ENCODE measurements at places on chromosomes 1 and 21.

DNA sequence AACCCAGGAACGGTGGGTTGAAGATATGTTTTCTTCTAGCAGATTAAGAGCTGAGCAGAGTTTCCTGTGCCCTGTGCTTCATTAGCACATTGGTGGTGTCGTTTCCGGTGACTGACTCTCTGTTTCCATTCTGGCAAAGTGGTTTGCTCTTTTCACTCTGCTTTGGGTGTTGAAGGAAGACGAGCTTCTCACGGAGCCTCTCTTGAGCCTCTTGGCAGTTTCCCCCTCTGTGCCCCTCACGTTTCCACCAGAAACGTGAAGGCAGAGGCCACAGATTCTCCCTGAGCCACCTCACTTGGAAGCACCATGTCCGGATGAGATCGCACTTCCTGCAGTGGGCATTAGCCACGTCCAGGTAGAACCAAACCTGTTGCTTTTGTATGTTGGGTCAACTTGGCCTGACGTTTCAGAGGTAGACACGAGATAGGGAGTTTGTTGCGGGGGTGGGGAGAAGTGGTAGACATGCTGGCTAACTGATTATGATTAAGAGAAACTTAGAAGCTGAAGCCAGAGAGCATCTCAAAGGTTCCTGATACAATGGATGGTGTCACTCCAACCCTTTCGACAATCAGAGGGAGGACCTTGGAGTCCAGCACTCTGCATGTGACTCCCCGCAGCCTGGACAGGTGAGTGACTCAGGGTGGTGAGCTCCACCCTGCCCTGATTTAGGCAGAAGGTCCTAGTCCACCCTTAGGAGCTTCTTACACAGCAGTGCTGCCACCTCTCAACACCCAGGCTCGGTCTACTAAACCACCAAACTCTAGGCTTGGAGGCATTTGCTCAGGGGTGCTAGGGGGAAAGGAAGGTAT, at the start of gene LAX1:
LAX1 (plus strand) TSS at position 155 of the 809 bp plus-strand sequence; CDS start at position 538, 383 bp downstream.
- DNase-seq: no peak

GRCh38 chr1:155608888-155609225, 1.2 kb upstream of the MSTO1 start:
- no peak for DNase-seq

GRCh38 chr21:39885119-39885848, 18.0 kb downstream of the PCP4 start:
- DNase-seq: peak; percentile 49

DNA sequence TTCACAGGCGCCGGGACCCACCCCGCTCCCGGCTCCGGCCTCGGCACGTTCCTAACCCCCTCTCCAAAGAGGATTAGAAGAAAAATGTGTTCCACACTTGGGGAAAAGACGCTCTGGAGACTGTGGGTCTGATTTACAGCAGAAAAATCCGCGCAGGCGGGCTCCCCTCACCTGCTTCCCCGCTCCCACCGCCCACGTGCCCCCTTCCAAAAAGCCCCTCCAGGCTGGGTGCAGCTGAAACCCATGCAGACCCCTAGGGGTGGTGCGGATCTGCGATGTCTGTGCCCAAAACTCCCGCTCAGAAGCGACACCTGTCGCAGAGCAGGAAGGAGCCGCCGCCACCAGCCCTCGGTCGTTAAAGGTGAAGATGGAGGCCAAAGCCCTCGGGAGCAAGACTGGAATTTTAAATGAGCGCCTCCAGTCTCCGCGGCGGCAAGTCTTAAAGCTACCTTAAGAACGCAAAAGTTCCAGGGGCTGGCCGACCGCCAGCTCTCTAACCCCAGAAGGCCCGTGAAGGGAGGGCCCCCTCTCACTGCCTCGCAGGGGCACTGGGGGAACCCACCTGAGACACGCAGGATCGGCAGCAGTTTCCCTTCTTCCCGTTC, 688 bp upstream of the CHD5 start:
- DNase-seq: no peak

DNA sequence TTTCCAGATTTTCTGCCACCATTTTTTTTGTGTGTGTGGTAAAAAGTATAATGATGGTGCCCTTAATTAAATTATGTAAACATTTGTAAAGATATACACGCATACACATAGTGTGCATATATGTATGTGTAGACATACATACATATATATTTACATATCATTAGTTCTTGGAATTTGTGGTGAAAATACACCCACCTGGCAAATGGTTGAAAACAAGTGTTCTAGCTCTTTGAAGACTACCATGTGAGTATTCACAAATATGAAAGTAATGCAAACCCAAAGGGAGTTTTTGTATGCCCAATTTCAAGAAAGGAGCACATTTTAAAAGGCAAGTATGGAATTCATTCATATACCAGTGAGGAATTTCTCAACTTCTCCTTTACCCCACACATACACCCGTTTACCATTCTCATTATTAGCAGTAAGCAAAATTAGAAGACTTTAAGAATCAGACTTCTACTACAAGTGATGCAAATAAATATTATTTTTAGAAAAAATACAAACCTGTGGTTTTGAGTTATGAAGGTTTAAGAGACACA, 8.0 kb downstream of the RABGAP1L start:
- DNase-seq: no peak

DNA sequence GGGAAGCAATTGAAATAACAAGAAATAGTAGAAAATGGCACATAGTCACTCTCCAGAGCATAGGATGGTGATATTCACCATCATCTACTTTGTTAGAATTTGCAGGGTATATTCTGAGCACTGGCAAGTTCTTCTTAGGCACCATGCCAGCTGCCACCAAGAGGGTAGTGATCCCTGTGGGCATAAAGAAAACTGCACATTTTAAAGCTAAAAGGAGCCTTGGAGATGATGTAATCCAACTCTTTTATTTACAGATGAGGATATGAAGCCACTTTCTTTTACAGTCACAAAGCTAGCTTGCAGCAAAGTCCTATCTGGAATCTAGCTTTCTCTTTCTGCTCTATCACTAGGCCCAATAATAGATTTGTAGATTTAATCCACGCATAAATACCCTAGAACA, 69.0 kb downstream of the PTGER3 start:
- DNase-seq: no peak

GRCh38 chr1:109628540-109629321, 9.1 kb downstream of the AMPD2 start:
- DNase-seq: no peak

DNA sequence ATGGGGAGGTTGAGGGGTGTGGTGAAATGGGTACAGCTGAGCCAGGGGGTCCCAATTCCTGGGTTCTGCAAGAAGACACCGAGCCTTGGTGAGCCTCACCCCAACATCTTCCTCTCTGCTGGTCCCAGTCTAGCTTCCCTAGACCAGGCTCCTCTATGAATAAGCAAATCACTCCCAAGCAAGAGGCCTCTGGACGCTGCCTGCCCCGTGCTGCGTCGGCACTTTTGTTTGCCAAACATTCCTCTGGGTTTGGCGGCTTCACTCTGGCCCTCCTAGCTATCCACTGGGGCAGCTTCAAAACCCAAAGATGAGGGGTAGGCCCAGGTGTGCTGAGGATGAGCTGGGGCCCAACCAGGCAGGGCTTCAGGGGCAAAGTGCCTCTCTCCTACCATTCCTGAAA, 137.1 kb upstream of the CD34 start:
- DNase-seq: peak; percentile 58

- no peak for DNase-seq
Measured at GRCh38 chr1:175331891-175332290, 139.3 kb upstream of the KIAA0040 start.

- DNase-seq: no peak
Measured at GRCh38 chr1:194889310-194889709, 1702.9 kb upstream of the B3GALT2 start.

DNA sequence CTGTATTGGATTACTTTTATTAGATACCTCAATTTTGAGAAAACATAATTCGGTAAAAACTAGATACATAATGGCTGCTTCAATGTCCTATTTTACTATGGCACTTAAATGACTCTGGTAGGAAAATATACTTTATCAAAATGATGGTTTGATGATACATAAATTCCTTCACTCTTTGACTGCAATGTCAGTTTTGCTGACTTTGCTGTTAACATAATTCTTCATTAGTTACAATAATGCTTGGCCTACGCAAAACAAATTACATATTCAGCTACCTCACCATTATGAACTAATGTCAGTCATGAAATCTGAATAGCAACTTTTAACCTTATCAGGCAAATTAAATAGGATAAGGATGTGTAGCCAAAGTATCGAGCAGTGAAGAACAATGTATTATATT, 1364.7 kb downstream of the KCNT2 start:
- no peak for DNase-seq

DNA sequence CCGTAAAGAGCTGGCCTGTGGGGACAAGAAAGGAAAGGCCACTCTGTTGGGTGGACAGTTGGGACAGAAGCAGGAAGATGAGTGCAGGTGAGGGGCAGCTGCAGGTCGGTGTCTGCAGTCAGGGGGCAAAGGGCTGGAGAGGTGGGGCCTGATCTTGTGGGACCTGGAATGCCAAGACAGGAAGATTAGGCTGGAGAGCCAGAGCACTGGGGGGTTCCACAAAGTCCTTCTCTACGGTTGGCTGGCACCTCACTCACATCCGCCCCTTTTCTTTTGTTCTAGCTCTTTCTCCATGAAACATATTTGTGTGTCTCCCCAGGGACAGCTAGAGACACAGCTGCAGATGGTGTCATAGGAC, 404.1 kb downstream of the PTPRU start:
- no peak for DNase-seq

DNA sequence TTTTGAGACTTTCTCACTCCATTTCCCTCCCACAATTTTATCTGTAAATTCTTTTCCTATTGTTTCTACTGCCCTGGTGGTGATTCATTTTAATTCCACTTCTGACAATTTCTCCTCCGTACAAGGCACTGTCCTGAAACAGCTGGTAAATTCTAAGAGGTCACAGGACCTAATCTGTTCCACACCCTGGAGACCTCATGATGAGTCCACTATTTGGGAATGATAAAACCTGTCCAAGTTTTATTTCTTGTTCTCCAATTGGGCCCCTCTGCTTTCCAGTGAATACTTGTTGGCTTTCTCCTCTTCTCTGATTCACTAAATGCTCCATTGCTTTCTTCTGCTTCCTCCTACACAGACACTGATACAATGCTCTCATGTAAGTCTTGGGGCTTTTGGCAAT, 343.1 kb upstream of the DUSP10 start:
- DNase-seq: no peak

- DNase-seq: no peak
Measured at GRCh38 chr1:94875794-94876193, 51.1 kb downstream of the CNN3 start.

- no peak for DNase-seq
Measured at GRCh38 chr1:36525166-36525565, 42.5 kb upstream of the CSF3R start.

DNA sequence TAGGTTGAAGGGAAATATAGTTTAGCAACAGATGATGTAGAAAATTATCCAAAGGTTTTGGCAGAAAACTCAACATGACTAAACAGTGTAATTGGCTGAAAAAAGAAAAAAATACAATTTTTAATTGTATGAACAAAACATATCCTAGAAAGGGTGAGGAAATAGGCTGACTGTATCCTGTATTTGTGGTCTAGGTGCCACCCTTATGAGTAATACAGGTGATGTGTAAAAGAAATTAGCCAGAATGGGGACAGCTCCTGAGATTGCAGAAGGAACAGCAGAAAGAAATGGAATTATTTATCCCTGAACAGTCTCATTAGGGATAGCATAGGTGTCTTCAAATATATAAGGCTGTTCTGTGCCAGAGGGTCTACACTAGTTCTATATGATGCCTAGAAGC, 24.6 kb downstream of the DNASE2B start:
- DNase-seq: no peak

GRCh38 chr1:233364695-233365539, 37.4 kb downstream of the MAP3K21 start:
- no peak for DNase-seq

DNA sequence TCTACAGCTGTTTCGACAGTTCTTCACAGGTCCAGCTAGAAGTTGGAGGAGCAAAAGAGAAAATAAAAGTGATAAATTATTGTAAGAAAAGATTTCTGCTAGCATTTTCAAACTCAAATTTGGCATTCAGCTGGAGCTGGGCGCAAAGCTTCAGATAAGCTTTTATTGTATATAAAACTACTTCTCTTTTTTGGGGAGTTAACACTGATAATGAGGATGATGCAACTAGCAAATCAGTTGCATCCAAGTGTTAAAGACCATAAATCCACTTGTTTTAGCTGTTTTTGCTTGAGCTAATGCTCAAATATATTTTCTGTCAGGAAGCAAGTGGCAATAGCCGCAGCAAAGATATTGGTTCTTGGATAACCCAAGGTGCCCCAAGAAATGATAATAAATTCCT, 127.1 kb upstream of the PKN2 start:
- DNase-seq: no peak

- no peak for DNase-seq
Measured at GRCh38 chr21:26131554-26131953, 39.0 kb downstream of the APP start.

- DNase-seq: no peak
Measured at GRCh38 chr1:205020466-205020865, 22.5 kb upstream of the CNTN2 start.

GRCh38 chr1:175865041-175865766, 121.8 kb upstream of the TNR start:
- DNase-seq: no peak

DNA sequence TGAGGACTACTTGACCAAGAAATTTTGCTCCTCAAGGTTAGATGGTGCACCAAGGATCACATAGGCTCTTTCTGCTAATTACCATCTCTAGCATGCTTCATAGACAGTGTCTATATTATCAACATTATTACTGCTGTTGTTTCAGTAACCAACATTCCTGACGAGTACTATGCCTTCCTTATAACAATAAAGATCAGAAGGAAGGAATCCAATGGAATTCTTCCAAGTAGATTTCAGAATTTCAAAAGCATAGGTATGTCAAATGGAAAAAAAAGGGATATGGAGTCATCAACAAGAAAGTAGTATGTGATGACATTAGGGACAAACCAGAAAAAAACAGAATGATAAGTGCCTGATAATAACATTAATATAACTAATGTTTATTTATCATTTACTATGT, 39.6 kb upstream of the LPGAT1 start:
- no peak for DNase-seq

GRCh38 chr1:239711768-239712167, 325.4 kb downstream of the CHRM3 start:
- DNase-seq: no peak

GRCh38 chr1:64545118-64545843, 75.4 kb downstream of the CACHD1 start:
- no peak for DNase-seq

DNA sequence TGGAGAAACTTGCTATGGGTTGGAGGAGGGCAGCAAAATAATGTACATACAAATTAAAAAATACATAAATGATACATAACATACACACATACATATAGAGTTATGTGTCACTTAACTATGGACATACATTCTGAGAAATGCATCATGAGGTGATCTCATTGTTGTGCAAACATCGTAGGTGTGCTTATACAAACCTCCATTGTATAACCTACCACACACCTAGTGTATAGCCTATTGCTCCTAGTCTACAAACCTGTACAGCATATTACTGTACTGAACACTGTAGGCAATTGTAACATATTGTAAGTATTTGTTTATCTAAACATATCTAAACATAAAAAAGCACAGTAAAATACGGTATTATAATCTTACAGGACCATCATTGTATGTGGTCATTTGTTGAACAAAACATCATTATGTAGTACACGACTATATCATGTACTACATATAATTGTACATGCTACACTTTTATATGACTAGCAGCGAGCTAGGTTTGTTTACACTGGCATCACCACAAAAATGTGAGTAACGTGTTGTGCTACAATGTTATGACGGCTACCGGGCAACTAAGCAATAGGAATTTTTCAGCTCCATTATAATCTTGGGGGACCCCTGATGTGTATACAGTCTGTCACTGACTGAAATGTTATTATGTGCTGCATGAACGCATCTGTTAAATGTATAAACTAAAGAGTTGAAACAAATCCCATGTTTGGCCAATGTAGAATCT, 35.5 kb downstream of the ITGB3BP start:
- DNase-seq: no peak

- no peak for DNase-seq
Measured at GRCh38 chr1:204826970-204827369, 43.7 kb upstream of the NFASC start.
